GM04503 (cell line): ENCODE measurements at places on chromosomes 6 and 20.

GRCh38 chr20:19880256-19881079 lies 122.4 kb downstream of the RIN2 start:
- no peak for DNase-seq

DNA sequence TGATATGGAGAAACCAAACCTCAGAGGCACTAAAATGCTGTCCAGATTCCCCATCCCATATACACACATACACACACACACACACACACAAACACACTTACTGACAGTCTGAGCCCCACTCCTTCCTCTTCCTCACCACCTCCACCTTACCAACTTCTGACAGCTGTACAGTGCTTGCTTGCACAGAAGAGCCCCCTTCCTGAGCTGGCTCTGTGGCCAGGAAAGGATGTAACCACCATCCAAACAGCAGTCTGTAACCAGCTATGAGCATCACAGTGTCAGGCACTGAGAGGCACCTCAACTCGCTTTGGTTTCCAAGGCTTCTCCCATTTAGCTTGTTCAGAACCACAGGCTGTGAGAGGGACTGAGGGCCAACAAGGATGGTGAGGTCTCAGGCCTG lies 5.9 kb upstream of the C6orf136 start:
- no peak for DNase-seq

DNA sequence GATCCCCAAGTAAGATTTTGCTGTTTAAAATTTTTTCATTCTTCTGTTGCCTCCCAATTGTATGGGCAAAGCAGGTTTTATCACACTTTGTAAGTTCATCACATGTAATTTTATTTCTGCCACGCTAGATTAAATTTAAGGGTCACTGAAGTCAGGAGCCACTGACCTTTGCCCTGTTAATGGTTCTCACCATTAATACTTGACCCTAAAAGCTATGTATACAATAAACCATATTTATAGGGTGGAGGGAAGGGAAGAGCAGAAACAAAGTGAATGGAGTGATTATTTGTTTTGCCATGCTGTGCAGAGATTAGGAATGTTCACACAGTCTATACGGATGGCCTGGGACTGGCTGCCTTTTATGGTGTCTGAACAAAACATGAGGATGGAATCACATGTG lies 186.7 kb downstream of the BMP2 start:
- DNase-seq, result no peak

- DNase-seq, result no peak
Measured at GRCh38 chr6:100803264-100804045, 77.7 kb downstream of the ASCC3 start.

- DNase-seq, result no peak
Measured at GRCh38 chr6:129583866-129584265, 126.1 kb downstream of the ARHGAP18 start.

DNA sequence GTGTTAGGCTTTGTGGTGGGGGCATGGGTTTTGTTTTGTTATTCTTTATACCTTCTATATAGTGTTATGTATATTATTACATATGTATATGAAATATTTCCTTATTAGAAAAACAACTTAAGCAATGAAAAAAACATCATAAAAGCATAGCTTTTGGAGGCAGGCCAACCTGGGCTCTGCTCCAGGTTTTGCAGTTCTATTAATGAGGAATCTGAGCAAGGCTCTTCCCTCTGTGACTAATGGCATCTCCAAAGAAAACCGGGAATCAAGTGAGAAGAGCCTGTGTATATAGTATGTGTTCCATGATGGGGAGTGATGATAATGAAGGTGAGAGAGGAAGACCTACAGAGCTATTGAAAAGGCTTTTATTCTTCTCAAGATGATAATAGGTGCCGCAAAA lies 291.1 kb downstream of the CLIC5 start:
- peak; percentile 45 for DNase-seq

DNA sequence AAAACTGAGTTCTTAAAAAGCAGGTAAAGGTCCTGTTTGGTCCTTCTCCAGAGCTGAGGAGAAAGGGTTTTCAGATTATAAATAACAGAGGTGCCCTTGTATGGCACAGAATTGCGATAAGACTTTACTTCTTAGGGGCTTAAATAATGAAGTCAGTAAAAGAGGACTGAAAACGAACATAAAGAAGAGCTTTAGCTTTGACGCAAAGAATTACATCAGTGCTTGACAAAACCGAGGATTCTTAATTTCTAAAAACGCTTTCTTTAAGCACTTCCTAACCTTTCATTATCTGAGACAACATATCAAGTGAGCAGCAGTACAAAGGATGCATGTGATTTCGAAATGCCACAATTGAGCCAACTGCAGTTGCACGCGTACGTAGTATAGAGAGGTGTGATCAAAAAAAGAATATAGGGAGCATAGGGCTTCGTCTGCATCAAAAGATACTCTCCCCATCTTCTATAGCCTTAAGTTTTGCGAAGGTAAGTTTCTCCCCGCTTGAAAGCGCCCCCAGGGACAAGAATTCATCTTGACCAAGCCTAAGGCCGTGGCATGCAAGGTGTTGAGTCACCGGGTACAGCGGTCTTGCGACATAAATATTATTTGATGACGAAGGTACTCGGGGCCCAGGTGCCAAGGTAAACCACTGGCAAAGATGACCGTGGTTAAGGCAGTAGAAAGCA lies 778 bp upstream of the LOC128125822 start:
- no peak for DNase-seq

DNA sequence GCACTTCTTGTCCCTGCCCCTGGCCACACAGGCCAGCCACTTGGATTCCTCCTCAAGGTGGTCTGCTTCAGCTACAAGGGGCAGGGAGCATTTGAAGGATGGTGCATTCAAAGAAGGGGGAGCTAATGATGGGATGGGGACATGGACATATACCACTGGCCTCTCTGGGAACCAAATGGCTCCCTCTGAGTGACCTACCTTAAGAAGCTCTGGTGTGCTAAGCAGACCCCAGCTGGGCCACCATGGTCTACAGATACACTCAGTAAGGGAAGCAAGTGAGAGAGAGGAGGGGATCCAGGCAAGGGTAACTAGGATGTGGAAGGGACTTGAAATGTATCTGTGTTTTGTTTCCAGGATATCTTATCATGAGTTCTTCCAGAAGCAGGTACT lies 62.4 kb downstream of the TTI1 start:
- DNase-seq, result no peak

GRCh38 chr6:53962646-53963045 lies 148.6 kb upstream of the MLIP start:
- DNase-seq, result no peak

- no peak for DNase-seq
Measured at GRCh38 chr20:24478584-24478983, 9.2 kb downstream of the SYNDIG1 start.
